Cortex of kidney (tissue), 1 donor: ENCODE measurements at places on chromosomes 5 and 9.

DNA sequence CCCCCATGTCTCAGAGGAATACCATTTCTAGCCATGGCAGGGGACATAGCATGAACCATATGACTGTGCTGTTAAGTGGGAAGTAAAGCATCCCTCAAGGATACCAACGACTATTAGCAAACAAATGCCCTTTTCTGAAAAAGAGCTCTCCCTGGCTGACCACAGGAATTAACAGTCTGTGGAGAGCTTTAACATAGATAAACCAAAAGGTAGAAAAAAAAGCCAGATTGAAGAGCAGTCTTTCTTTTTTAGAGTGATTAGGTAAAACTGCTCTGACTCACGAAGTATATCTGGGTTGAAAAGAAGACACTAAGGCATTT is 532.7 kb upstream of the DMAC1 start:
- DNase-seq: no peak

- no peak for DNase-seq
Observed at GRCh38 chr9:87792831-87793288, 66.9 kb downstream of the CTSL start.

- DNase-seq: no peak
Observed at GRCh38 chr5:9513827-9514226, 32.0 kb downstream of the SEMA5A start.

DNA sequence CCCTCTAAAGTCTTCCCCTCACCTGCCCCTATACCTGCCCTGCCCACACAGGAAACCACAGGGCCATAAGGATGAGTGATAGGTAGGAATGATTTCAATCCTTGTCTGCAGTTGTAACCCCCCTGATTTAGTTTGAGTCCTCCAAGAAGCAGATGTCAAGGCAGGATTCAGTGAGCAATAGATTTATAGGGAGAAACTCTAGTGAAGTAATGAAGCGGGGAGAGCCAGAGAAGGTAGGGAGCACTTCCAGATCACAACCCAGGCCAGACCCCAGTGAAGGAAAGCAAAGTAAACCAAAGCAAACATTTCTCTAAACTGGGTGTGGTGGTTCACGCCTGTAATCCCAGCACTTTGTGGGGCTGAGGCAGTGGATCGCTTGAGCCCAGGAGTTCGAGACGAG is 22.4 kb downstream of the ENC1 start:
- no peak for DNase-seq

GRCh38 chr9:97550386-97550785 is 48.9 kb downstream of the TMOD1 start:
- DNase-seq: no peak

- no peak for DNase-seq
Observed at GRCh38 chr9:69019808-69020207, 5.9 kb upstream of the PRKACG start.

DNA sequence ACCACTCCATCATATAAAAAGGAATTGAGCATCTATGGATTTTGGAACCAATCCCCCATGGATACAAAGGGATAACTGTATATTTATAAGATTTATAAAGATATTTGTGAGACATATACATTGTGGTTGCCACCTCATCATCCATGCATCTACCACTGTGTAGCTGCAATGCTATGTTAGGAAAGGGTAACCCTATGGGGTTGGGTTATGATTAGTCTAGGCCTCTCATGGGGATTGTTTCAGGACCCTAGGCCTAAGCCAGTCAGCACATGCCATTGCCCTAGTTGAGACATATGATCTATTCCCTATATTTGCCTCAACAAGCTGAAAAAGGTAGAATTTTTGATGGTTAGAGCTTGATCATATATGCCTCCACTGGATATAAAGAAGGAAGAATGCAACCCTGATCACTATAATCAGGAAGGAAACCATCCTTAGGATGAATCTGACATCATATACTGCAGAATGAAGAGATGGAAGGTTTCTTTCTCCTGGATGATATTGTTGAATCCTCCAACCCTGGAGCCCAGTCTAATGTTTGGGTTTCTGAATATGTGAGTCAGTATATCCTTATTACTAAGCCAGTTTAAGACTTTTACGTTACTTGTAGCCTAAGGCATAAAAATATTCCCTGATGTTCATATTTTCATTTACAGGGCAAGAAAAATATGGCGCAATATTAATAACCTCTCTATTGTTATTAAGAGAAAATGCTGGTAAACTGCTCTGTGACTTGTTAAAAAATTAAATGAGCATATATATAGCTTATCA is 94.2 kb downstream of the ADAMTS19 start:
- DNase-seq: no peak

GRCh38 chr5:120958877-120959485 is 494.9 kb downstream of the PRR16 start:
- no peak for DNase-seq

- DNase-seq: no peak
Observed at GRCh38 chr9:2761424-2761823, 44.1 kb downstream of the KCNV2 start.

- no peak for DNase-seq
Observed at GRCh38 chr5:166281433-166281832, 2010.0 kb upstream of the WWC1 start.

GRCh38 chr5:171367424-171368370 is 20.0 kb upstream of the NPM1 start:
- DNase-seq: no peak

- no peak for DNase-seq
Observed at GRCh38 chr5:67493676-67494075, 297.1 kb upstream of the CD180 start.

DNA sequence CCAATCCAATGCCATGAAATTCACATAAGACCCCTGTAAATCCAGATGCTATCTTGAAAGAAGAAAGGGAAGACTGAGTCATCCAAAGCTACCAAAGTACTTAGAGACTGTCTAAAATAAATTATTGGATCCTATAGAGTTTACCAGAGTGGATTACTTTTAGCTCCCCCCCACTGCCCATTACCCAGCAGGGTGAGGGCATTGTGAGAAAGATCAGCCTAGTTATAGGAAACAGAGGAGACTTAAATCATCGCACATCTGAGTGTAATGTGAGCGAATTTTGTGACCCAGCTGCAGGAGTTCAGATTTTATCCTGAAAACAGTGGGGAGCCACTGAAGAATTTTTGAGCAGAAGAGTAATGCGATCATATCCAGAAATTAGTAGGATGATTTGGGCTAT is 1.6 kb upstream of the ENHO start:
- no peak for DNase-seq

GRCh38 chr5:6745706-6746222 is 32.5 kb downstream of the TENT4A start:
- no peak for DNase-seq

DNA sequence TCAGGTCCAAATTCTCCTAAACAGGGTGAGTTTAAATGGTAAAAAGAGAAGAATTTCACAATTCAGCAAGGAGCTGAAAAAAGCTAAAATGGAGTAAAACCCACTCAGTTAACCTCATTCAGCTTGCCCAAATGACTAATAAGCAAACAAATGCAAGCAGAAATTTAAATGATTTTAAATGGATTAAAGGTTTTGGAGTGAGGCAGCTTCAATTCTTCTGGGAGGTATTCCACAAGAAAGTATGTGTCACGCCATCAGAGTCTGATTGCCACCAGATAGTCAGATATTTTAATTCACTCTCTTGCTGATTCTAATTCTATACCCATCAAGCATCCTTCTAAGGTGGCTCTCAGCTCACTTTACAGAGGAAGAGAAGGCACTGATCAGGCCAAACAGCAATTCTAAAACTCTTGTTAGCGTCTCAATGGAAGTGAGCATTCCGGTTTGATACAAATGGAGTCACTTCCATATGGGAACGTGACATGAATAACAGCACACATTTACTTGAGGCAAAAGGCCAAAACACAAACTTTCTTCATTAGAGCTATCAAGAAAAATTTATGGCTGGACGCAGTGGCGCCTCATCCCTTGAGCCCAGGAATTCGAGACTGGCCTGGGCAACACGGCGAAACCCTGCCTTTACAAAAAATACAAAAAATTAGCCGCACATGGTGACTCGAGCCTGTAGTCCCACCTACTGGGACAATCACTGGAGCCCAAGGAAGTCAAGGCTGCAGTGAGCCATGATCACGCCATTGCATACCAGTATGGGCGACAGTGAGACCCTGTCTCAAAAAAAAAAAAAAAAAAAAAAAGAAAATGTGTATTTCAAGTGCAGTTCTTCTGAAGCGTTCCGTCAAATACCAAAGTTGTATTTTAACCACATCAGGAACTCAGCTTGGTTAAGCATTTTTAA is 2.0 kb downstream of the CLK4 start:
- DNase-seq: no peak

GRCh38 chr5:178227929-178228328 is 4.7 kb downstream of the PHYKPL start:
- DNase-seq: no peak

DNA sequence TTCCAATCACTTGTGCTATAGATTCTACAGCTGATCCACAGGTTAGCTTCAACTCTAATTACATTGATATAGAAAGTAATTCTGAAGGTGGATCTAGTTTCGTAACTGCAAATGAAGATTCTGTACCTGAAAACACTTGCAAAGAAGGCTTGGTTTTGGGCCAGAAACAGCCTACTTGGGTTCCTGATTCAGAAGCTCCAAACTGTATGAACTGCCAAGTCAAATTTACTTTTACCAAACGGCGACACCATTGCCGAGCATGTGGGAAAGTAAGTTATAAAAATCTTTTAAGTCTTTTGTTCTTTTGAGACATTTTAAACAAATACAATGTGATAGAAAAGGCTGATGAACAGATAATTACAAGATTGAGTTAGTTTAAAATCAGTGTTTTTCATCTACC is 30.9 kb downstream of the ZFYVE16 start:
- no peak for DNase-seq

GRCh38 chr5:151173711-151174611 is 16.4 kb upstream of the ANXA6 start:
- DNase-seq: no peak

GRCh38 chr5:79151942-79152671 is 40.5 kb downstream of the BHMT start:
- no peak for DNase-seq

DNA sequence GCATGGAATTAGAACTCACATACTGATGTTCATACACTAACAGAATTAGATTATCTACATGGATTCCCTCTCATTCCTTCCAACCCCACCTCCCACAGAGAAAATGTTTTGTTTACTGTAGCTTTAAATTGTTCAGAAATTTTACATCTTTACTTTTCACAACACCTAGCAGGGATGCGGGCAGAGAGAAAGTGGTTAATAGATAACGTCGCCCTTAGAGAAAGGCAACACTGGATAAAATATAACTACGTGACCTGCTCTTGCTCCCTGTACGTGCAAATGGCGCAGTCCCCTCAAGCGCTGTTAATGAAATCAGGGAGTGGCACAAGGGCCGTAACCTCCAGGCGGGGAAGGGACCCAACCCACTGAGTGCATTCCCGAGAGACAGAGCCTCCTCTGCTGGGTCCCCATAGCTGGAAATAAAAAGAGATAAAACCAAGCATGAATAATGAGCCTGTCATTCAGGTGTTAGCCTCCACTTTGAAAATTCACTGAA is 125.3 kb upstream of the DAPK1 start:
- no peak for DNase-seq

GRCh38 chr9:26656003-26656870 is 236.4 kb downstream of the CAAP1 start:
- DNase-seq: no peak

- DNase-seq: no peak
Observed at GRCh38 chr5:110377943-110378342, 348.5 kb downstream of the TMEM232 start.

DNA sequence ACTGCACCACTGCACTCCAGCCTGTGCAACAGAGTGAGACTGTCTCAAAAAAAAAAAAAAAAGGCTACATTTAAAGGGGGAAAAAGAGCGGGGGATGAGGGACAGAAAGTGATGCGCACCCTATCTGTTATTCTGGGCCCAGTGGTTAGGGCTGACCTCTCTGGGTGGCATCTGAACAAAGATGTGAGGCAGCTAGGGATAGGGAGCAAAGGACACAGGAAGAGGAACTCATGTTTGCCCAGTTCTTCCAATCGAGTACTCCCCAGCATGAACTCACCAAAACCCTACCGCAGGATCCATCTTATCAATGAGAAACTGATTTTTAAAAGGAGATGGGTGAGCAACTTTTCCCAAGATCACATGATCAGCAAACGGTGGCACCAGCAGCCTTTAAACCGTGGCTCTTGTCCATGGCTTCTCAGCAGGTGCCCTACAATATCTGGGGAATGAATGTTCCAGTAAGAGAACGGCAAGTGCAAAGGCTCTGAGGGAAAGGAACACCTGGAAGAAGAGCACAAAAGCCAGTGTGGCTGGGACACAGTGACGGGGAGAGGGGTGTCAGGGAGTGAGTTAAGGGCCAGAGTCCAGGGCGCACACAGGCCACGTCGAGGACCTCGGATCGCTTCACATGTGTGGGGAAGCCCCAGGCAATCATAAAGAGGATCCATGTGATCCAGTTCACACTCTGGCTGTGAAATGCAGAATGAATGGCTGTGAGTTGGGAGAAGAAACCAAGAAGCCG is 22.0 kb downstream of the RAPGEF1 start:
- no peak for DNase-seq

GRCh38 chr5:1815071-1815786 is 14.0 kb downstream of the NDUFS6 start:
- DNase-seq: no peak

GRCh38 chr5:155024015-155024414 is 10.5 kb downstream of the KIF4B start:
- DNase-seq: no peak

DNA sequence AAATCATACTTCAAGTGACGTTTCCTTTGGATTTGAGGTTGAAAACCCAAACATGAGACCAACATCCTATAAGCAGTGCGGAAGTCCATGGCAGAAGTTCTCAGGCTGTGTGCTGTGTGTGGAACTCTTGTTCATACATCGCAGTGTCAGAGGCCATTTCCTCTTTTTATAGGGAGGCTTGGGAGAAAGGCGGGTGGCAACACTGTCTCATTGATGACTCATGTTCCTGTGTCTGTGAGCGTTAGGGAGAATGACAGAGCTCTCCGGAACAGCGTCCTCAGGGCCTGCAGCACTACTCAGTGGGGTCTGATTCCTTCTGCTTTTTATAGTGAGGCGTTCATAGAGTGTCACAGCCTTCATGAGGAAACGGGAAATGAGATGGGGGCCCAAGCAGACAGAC is 98.8 kb upstream of the BASP1 start:
- DNase-seq: no peak

- DNase-seq: no peak
Observed at GRCh38 chr5:141742866-141743851, 61.1 kb upstream of the ARAP3 start.

GRCh38 chr5:6715271-6715670 is 2.0 kb downstream of the TENT4A start:
- DNase-seq: no peak
